ENCODE measurements at places on chromosomes 6 and 20. TPM values are rescaled to one million over a fixed set of nuclear protein-coding genes. Genes with fewer than 3 reads are reported as not detected.

GRCh38 chr20:47667531-47668312 is 117.6 kb downstream of the SULF2 start:
- no peak for DNase-seq

DNA sequence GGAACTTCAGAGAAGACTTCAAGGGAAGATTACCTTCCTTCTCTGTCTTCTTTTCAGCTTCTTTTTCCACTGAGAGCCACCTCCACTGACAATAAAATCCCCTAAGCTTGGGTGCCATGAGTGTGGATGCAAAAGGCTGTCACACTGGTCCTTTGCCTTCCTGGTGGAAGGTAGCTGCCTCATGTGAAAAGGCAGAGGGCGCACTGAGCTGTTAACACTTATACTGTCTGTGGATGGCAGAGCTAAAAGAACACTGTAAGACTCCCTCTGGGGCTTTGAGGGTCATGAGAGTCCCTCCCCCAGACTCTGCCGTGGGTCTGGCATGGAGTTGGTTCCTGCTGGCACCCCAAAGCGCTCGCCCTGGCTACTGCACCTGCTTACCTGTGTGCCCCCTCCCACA is 536.7 kb upstream of the IMPG1 start:
- no peak for DNase-seq

DNA sequence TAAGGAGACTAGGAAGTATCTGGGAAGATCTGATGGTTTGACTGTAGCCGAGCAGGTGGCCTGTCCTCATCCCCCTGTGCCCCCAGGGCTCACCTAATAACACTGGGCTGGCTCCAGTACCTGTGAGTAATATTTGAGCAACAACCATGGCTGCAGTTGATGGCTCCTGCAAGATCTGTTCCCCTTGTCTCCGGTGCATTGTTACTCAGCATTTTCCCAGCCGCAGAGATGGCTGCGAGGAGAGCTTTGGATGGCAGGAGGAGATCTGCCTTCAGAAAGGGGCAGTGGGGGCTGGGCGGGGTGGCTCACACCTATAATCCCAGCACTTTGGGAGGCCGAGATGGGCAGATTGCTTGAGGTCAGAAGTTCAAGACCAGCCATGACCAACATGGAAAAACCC is 39.3 kb downstream of the PTK7 start:
- DNase-seq: no peak

DNA sequence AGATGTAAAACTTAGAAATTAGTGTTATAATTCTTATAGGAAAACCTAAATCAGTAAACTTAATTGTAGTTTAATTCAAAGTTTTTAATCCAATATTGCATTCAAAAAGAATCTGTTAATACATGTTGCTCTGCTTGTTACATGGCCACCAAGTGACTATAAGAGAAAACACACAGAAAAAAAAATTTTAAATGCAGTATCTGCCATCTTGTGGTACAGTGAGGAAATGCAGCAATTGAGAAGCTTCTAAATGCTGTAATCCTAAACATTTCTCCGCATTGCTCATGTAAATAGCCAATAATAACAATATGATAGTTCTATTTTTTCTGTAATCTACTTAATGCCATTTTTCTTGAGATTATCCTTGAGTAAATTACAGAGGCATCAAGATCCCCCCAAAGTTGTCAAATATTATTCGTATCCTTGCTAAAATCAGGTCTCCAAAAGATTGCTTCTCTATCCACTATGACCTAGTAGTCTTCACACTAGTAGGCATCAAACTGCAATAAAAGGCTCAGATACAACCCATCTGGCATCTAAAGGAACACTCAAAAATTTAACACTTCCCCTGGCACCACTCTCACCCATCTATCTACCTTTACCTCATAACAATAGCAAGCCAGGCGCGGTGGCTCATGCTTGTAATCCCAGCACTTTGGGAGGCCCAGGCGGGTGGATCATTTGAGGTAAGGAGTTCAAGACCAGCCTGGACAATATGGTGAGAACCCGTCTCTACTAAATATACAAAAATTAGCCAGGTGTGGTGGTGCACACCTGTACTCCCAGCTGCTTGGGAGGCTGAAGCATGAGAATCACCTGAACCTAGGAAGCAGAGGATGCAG is 34.6 kb downstream of the HDAC2 start:
- DNase-seq: peak; percentile 82

DNA sequence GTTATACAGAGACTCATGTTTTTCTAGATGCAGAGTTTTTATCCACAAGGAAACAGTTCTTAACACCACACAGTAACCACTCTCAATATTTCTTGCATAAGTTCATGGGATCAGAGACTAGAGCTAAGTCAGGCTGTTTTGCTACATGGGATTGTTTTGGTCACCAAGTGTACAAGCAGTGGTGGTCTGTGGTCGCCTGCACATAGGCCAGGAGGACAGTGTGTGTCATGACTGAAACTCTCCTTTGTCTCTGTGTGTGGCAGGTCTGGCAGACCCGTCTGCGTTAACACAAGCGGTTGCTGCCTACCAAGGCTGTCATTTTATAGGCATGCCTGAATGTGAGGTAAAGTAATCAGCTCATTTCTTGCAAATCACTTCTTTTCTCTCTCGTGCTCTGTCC is 18.9 kb downstream of the WRNIP1 start:
- no peak for DNase-seq

TCF15 gene
- total RNA-seq: 0.49 TPM

FILIP1 gene
- total RNA-seq: 7.9 TPM

GRCh38 chr6:22349051-22349450 is 52.2 kb upstream of the PRL start:
- no peak for DNase-seq

GRCh38 chr6:84752118-84752850 is 12.1 kb downstream of the TBX18 start:
- no peak for DNase-seq

DNA sequence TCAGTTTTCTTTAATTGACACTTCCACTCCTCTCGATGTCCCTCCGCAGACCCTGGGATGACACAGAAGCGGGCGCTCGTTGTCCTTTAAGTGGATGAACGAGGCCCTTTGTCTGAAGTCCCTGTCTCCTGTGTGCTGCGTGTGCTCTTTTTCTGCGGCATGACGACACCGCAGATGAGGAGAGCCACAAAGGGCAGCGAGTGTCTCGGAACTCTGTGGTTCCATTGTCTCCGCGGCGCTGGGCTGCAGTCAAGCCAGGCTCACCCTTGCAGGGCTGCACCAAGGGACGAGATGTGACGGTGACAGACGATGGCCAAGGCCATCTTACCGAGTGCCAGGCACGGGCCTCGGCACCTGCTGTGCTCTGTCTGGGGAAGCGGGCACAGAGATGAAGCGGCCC is 10.6 kb downstream of the PRR18 start:
- no peak for DNase-seq

Measured in skin of body (tissue), 3 donors.